ENCODE measurements at places on chromosomes 6 and 20.

GRCh38 chr20:57378646-57379262 is 12.4 kb upstream of the RBM38 start:
- DNase-seq: no peak

DNA sequence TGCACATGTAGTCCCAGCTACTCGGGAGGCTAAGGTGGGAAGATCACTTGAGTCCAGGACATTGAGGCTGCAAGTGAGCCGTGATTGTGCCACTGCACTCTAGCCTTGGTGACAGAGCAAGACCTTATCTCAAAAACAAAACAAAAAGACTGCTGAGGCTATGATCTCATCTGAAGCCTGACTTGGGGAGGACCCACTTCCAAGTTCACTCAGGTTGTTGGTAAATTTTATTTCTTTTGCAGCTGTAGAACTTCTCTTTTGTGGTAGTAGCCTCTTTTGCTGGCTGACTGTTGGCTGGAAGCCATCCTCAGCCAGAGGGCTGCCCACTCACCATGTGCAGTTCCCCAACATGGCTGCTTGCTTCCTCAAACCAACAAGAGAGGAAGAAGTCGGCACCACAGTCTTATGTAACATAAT is 36.8 kb upstream of the ME1 start:
- peak; percentile 64 for DNase-seq

- DNase-seq: no peak
Observed at GRCh38 chr20:4227085-4227821, 211.9 kb upstream of the RNF24 start.

DNA sequence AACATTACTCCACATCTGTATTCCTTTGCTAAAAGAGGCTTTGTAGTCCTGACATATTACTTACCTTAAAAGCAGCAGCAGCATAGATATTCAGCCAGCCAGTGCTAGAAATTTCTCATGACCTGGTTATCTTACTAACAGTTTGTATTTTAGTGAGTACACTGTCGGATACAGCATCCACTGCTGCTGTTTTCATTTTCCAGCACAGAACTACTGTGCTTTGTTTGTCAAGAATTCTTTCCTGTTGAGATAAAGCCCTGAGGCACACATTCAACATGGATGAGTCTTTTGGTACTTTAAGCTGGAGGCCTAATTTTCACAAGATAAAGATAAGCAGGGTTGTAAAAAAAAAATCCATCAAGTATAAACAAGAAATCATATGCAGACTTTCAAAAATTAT is 311.2 kb upstream of the OPRM1 start:
- DNase-seq: no peak

- no peak for DNase-seq
Observed at GRCh38 chr6:44681761-44682160, 294.3 kb downstream of the CDC5L start.

- DNase-seq: no peak
Observed at GRCh38 chr20:25218109-25218486, 22.6 kb downstream of the ENTPD6 start.

DNA sequence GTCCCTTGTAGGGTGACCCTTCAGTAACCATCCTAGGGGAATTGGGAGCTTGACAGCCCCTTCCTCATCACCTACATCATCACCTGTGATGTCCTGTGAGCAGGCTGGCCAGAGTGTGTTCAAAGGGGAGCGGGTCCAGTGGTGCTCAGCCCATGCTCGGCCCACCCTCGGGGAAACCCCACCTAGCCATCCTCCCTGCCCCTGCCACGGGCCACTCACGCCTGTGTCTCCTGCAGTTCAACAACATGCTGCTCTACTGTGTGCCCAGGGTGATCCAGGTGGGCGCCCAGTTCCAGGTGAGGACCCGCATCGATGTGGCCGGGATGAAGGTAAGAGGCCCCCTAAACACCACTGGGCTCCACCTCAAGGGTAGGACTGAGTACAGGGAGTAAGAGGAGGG is 10.1 kb downstream of the FGD2 start:
- DNase-seq: no peak

GRCh38 chr20:14288341-14289330 is 48.8 kb downstream of the FLRT3 start:
- DNase-seq: no peak

DNA sequence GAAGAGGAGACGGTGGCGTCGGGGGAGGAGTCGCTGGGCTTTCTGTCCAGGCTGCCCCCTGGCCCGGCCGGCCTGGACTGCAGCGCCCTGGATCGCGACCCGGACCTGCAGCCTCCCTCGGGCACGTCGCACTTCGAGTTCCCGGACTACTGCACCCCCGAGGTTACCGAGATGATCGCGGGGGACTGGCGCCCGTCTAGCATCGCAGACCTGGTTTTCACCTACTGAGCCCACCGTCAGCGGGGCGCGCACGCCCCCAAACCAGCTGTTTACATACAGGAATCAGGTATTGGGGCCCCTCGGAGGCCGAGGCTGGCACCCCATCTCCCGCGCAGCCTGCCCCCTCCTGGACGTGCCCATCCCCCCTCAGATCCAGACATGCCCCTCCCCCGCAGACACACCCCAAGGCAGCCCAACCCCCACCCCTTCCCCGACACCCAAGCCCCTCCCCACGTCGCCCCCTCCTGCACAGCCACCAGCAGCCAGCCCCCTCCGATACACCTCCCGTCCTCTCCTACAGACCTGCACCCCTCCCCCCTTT is 1.4 kb downstream of the SOX12 start:
- DNase-seq: no peak

- no peak for DNase-seq
Observed at GRCh38 chr20:37261714-37262113, at the start of gene GHRH. GHRH (minus strand) TSS chr20:37261814; CDS start chr20:37256889, 4,925 bp downstream.

- DNase-seq: no peak
Observed at GRCh38 chr6:82840571-82840970, 225.1 kb downstream of the UBE3D start.

DNA sequence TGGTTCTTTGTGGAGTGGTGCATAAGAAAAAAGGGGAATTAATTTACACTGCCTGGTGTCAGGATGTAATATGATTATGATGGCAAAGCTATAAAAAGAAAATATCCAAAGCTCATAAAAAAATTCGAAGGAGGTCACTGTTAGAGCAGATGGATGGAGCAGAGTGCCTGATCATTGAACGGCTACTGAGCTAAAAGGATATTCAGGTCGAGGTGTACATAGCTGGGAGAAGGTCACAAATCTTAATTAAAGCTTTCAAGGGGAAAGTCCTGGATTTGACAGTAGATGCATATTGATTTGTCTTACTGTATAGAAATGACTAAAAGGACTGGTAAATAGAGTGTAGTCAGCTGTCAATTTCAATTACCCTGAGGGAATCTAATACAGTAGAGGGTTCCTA is 84.4 kb downstream of the PKIB start:
- no peak for DNase-seq

DNA sequence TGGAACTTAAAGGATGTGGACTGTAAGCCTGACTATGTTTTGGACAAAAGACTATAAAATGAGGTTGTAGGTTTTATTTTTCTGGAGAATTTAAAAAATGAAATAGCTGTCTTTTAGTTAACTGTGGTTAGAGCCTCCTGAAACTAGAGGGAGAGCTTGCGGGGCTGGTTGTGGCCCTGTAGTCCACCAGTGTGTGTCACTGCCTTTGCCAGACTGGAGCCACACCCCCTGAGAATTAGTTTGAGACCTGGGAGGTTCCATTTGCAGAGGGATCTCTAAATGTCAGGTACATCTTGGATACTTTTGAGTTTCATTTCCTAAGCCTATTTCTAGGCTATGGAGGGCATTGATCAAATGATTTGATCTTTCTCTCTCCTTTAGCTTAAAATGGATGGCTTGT is 20.8 kb downstream of the ZC2HC1B start:
- no peak for DNase-seq

- no peak for DNase-seq
Observed at GRCh38 chr20:62874964-62875344, 13.3 kb upstream of the TCFL5 start.

GRCh38 chr20:389220-389619 is 8.7 kb downstream of the TRIB3 start:
- DNase-seq: no peak

GRCh38 chr6:21636876-21637275 is 43.3 kb downstream of the SOX4 start:
- no peak for DNase-seq

GRCh38 chr6:37251211-37251780 is 6.3 kb upstream of the TBC1D22B start:
- DNase-seq: no peak

- no peak for DNase-seq
Observed at GRCh38 chr20:34023937-34024722, 30.4 kb downstream of the RALY start.

DNA sequence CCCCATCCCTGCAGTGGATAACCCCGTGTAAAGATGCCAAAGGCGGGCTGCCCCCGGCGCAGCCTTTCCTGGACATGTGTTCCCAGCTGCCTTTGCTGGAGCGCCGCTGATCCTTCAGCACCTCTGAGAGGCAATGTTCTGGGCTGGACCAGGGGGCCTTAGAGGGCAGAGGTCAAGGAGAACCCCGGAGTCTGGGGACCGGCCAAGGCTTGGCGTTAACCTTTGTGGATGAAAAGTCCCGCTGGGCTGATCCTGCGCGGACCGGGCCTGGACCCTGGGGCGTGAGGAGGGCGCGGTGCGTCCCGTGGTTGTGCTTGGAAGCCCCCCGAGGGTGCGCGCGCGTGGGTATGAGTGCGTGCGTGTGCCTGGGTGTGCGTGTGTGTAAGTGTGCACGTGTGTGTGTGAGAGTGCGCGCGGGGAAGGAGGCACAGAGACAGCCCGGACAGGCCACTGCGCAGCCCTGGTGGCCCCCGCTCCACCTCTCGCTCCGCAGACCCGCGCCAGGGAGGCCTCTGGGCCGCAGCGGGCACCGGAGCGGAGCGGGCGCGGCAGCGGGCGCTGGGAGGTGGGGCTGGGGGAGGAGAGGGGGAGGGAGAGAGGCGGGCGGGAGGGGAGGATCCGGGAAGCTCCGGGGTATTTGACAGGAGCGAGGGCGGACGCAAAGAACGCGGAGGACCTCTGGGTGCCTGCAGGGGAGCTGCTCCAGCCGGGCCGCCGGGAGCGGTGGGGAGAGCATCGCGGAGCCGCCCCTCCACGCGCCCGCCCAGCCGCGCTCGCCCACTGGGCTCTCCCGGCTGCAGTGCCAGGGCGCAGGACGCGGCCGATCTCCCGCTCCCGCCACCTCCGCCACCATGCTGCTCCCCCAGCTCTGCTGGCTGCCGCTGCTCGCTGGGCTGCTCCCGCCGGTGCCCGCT is at the start of gene SMOC2:
Gene SMOC2 (plus strand): TSS at position 665 of the 914 bp plus-strand sequence. CDS start 187 bp downstream, at position 852.
- peak; percentile 64 for DNase-seq

DNA sequence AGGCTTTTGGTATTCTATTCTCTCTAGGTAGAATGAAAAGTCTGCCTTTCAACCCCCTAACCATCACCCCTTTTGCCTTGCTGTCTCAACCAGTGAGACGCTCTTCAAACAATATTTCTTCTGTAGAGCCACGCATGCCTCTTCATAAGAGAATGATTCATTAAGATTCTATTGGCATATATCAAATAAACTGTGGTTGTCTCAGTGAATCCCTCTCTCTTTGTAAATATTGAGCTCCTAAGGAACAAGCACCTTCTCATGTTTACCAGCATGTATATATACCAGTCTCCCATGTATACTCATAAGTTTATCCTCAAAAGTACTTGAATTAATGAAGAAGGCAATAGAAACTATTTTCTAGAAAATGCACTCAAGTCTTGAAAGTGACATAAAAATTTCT is 90.6 kb downstream of the HAO1 start:
- DNase-seq: no peak

DNA sequence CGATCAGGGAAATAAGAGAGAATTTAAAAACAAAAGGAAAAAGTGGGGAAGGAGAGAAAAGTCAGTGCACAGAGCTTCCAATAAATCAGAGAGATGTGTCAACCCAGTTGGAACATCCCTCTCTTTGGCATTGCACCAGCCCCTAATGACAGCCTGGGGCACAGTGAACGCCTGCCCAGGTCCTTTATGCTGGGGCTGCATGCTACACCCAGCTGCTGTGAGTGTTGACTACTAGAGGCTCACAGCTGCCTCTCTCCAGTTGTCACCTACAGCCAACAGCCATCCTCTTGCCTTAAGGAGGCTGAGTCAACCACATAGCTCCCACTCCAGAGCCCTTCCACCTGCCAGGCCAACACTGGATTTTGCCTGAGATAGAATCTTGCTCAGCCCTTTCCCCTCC is 19.0 kb downstream of the OR2H2 start:
- DNase-seq: no peak

DNA sequence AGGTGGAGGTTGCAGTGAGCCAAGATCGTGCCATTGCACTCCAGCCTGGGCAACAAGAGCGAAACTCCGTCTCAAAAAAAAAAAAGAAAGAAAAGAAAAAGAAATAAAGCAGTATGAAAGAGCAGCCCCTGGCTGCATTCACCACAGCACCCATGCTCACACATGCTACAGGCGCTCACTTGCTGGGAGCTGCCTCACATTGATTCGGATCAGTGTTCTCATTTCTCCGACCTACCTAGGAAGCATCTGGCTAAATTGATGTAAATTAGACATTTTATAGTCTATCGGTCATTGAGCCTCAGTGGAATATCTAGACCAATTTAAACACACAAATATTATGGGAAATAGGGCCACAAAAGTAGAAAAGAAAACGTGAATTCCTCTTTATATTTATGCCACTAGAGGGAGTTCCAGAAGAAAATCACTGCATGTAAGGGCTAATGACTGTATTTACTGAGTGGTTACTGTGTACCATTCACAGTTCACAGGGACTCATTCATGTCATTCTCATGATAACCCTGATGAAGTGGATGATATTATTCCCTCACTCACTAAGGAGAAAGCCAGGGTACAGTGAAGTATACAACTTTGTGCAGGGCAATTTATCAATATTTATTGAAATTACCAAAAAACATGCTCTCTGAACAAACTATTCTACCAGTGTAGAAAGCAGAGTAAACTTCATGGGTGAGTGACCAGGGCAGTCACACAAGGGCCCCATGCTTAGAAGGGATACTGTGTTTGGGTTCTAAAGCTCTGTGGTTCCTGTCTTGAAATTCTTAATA is 5.3 kb upstream of the MOG start:
- DNase-seq: no peak

- no peak for DNase-seq
Observed at GRCh38 chr6:45681860-45682511, 304.3 kb upstream of the SUPT3H start.

- no peak for DNase-seq
Observed at GRCh38 chr6:162998777-162999176, 271.0 kb downstream of the PACRG start.

DNA sequence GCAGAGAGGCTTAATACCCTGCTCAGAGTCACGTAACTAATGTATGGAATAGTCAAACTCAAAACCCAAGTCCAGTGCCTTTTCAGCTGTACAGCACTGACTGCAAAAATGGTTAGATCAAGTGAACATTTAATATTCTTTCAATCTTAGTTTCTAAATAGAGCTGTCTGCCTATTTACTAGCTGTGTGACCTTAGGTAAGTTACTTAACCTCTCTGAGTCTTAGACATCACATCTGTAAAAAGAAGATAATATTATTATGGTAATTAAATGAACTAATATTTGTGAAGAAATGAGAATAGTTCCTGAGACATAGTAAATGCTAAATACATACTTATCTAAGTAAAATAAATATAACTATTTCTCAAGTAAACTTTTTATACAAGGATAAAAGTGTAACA is 235.5 kb downstream of the SAMD5 start:
- no peak for DNase-seq

All from Right ventricle myocardium superior (tissue), 1 donor.